Caudate nucleus (tissue), 63 donors: ENCODE measurements at places on chromosomes 6 and 20.

- no peak for DNase-seq
Measured at GRCh38 chr6:45044510-45045252, 283.4 kb upstream of the RUNX2 start.

DNA sequence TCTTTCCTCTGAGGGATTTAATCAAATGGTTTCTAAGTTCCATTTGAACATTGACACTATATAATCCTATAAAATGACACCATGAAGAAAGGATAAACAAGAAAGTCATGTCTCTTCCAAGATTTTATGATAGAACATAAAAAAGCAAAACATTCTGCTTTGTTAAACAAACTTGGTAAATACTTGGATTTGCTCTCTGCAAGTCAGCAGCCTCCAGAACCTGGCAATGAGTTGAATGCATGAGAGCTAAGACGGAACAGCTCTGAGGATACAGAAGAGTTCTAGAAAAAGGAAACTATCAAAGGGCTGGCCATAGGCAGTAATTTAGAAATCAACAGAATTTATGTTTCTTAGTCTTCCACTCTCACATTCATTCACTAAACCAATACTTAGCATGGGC is 656.0 kb upstream of the ID4 start:
- no peak for DNase-seq

- DNase-seq = no peak
Measured at GRCh38 chr6:150149146-150149545, 6.3 kb downstream of the PPP1R14C start.

- DNase-seq = no peak
Measured at GRCh38 chr6:37785663-37786270, 33.8 kb upstream of the ZFAND3 start.

DNA sequence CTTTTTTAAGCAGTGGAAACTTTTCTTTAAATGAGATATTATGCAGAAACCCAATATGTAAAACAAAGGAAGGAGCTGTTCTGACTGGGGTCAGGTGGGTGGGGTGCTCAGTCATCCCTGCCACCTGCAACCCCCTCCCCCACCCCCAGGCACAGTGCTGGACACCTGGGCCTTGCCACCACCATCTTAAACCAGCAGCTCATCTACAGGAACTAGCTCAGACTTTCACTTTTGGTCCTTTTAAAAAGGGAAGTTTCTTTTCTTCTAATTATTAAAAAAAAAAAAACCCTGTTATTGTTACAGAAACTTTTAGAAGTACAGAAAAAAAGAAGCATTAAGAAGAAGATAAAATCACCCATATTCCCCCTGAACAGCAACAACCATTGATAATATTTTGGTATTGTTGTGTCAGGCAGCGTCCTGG is 37.1 kb downstream of the PPP1R16B start:
- DNase-seq = no peak

DNA sequence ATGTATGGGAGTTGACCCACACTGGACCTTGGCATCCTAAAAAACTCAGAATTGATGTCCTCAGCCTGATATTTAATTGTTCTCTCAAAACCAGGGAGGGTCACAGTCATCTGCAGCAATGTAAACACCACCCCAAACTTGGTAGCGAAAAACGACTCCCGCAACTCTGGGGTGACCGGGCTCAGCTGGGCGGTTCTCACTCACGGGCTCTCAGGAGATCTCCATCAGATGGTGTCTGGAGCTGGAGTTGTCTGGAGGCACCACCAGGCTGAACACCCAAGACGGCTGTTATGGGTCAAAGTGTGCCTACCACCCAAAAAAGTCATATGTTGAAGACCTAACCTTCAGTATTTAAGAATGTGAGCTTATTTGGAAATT is 50.9 kb upstream of the NXT1 start:
- no peak for DNase-seq

DNA sequence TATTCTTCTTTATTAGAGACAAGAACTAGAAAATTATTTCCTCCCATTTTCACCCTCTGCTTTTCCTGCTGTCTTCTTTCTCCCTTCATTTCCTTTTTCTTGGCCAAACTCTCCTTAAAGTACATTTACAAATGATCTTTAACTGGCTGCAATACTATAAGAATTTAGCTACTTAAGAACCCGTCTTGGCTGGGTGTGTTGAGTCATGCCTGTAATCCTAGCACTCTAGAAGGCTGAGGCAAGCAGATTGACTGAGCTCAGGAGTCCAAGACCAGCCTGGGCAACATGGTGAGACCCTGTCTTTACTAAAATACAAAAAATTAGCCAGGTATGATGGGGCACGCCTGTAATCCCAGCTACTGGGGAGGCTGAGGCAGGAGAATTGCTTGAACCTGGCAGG is 39.3 kb upstream of the SRPK1 start:
- no peak for DNase-seq

DNA sequence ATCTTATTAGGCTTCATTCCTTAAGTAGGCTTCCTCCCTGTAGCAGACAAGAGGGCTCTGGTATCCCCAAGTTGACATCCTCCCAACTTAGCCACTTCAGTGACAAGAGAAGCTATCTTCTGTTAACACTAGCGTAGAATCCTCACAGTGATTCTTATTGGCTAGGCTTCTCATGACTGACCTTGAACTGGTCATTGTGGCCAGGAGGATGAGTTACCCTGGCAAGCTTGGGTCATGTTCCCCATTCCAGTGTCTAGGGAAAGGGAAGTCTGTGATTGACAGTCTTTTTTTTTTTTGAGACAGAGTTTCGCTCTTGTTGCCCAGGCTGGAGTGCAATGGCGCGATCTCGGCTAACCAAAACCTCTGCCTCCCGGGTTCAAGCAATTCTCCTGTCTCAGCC is 7.1 kb downstream of the CDKAL1 start:
- no peak for DNase-seq

GRCh38 chr6:134961366-134961765 is 11.5 kb upstream of the ALDH8A1 start:
- no peak for DNase-seq

- DNase-seq = no peak
Measured at GRCh38 chr20:25344634-25345033, 46.0 kb downstream of the ABHD12 start.

- DNase-seq = no peak
Measured at GRCh38 chr6:7100072-7100752, 7.5 kb upstream of the RREB1 start.

GRCh38 chr6:168349718-168350210 is 30.2 kb upstream of the DACT2 start:
- no peak for DNase-seq

GRCh38 chr6:10759884-10760329 is 12.3 kb downstream of the TMEM14B start:
- no peak for DNase-seq

DNA sequence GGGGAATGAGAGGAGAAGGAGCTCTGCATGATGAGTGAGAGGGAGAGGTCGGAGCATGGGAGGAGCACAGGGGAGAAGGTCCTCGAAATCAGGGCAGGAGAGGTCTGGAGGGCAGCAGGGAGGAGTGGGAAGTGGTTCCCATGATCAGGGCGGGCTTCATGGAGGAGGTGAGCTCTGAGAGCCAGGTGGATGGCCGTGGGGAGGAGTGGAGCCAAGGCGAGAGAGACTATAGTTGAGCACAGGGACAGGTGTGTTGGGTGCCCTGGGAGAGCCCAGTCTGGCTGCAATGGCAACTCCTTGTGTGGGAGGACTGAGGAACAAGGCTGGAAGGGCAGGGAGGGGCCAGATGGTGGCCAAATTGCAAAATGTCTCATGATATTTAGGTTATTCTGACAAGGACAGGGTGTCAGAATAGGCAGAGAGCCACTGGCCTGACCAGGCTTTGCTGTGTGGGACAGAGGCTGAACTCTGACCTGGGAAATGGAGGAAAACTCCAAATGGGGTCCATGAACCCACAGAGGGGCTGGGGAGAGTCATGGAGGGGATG is 21.4 kb downstream of the TTBK1 start:
- DNase-seq = no peak

GRCh38 chr20:3970016-3970415 is 45.3 kb downstream of the RNF24 start:
- no peak for DNase-seq

- no peak for DNase-seq
Measured at GRCh38 chr6:157089851-157090250, 233.5 kb downstream of the TMEM242 start.

- DNase-seq = no peak
Measured at GRCh38 chr6:17469006-17469832, 75.8 kb downstream of the CAP2 start.

- peak; percentile 14 for DNase-seq
Measured at GRCh38 chr20:5766085-5766764, 16.0 kb downstream of the SHLD1 start.

GRCh38 chr20:3661060-3661813 is 2.0 kb downstream of the GFRA4 start:
- no peak for DNase-seq

DNA sequence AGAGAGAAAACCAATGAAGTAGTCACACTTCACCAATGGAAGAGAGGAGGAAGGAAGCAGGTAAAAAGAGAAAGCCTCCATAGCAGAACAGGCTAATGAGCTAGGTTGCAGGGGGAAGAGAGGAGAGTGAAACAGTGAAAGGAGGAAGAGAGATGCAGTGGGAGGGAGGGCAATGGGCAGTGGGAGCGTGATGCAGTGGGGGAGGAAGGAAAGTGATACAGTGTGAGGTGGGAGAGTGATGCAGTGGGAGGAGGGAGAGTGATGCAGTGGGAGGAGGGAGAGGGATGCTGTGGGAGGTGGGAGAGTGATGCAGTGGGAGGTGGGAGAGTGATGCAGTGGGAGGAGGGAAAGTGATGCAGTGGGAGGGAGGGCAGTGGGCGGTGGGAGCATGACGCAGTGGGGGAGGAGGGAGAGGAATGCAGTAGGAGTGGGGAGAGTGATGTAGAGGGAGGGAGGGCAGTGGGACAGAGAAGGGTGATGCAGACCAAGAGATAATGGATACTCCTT is 29.7 kb downstream of the COL12A1 start:
- DNase-seq = no peak

DNA sequence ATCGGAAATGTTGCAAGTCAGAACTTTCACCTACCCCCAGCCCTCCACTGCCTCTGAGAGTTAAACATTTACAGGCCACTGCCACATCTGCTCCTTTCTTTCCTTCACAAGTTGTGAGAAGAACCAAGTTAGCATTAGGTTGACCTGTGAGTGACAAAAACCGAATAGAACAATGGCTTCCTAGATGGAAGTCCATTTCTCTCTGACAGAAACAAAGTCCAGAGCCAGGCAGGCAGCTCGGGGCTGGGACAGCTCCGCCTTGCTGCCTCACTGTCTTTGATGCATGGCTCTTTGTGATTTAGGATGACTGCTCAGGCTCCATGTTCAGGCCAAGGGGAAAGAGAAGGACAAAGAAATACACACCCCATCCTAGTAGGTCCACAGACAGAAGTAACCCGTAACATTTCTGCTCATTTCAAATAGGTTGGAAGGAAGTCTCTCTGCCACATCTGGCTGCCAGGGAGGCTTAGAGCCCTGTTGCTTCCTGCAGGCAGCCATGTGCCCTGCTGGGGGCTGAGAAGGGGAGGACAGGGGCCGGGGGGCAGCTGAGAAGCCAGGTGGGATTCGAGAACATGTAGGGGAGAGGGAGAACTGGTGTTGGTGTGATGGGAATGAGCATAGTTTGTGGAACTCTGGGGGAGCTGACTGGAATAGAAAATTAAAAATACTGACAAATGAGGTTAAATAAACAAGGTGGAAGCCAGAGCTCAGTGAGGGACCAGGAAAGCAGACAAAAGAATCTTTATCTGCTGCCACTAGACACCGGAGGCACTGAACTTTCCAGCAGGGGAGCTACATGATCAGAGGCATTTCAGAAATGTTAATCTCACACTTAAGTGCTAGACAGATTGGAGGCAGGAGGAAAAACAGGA is 19.5 kb upstream of the IER3 start:
- no peak for DNase-seq

GRCh38 chr20:23165964-23166363 is 79.8 kb upstream of the CD93 start:
- no peak for DNase-seq

GRCh38 chr6:18147160-18147559 is 7.7 kb downstream of the TPMT start:
- DNase-seq = no peak

- DNase-seq = no peak
Measured at GRCh38 chr6:167442796-167443680, 118.2 kb downstream of the TTLL2 start.

DNA sequence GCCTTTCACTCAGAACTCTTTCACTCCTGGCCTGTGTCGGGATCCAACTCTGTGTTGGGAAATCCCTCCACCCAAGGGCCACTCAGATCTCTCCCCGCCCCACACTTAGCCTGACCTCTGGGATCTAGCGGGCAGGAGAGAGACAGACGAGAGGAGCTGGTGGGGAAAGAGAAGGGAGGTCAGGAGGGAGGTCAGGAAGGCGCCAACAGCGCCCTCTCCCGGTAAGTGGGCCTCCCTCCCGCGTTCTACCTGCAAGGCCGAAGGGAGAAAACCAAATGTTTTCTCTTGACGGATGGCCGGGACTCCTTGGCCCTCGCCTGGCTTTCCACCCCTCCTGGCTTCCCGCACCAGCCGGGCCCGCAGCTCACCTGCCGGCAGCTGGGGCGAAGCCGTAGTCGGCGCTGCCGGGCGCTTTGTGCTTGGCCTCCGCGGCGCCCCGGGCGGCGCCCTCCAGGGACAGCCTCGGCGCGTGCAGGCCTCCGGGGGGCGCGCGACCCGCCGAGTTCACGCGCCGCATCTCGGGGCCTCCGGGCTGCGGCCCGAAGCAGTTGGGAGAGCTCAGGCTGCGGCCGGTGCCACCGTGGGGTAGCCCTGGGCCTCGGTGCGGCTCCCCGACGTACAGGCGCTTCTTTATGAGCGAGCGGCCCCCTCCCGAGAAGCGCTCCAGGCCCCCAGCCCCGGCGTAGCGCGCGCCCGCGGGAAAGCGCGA is 38.2 kb downstream of the C6orf132 start:
- DNase-seq = peak; percentile 68

DNA sequence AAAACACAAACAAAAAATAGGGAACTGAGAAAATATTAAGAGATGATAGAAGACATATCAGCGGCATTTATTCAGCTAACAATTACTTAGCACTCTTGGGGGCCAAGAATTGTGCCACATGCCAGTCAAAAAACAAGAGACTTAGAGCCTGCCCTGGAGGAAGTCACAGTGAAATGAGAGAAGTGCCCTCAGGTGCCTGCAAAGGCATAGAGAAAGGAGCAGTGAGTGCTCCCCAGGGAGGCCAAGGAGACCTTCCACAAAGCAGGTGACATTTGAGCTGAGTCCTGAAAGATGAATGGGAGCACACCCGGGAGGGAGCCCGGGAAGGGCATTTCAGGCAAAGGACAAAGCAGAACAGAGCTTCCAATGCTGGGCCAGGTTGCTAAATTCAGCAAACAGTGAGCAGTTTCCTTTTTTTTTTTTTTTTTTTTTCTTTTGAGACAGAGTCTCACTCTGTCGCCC is 184.7 kb upstream of the JARID2 start:
- no peak for DNase-seq

- DNase-seq = no peak
Measured at GRCh38 chr20:2093159-2093781, 8.4 kb upstream of the STK35 start.
